Fibroblast of mammary gland (primary cell): ENCODE measurements at places on chromosomes 16 and 17.
A peak's percentile ranks its signal among the peaks of the same experiment; 100 is the strongest.

DNA sequence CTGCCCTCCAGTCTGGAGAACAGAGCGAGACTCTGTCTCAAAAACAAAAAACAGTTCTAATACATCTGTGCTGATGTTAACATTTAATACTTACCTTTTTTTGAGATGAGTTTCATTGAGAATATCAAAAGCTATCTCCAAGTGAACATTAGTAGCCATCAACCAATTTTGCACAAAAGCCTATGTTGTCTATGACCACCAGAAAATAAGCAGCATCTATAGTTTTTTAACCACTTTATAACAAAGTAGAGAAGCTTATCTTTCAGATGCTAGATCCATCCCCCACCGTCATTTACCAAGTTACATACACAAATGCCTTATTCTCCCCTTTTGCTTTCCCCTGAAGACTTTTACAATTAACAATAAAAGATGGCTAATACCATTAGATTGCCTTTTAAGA lies 4.1 kb downstream of the SRSF1 start:
- DNase-seq, result no peak

- DNase-seq, result peak; percentile 68
These were observed 21.8 kb upstream of the ASGR2 start for GRCh38 chr17:7136266-7136877.

DNA sequence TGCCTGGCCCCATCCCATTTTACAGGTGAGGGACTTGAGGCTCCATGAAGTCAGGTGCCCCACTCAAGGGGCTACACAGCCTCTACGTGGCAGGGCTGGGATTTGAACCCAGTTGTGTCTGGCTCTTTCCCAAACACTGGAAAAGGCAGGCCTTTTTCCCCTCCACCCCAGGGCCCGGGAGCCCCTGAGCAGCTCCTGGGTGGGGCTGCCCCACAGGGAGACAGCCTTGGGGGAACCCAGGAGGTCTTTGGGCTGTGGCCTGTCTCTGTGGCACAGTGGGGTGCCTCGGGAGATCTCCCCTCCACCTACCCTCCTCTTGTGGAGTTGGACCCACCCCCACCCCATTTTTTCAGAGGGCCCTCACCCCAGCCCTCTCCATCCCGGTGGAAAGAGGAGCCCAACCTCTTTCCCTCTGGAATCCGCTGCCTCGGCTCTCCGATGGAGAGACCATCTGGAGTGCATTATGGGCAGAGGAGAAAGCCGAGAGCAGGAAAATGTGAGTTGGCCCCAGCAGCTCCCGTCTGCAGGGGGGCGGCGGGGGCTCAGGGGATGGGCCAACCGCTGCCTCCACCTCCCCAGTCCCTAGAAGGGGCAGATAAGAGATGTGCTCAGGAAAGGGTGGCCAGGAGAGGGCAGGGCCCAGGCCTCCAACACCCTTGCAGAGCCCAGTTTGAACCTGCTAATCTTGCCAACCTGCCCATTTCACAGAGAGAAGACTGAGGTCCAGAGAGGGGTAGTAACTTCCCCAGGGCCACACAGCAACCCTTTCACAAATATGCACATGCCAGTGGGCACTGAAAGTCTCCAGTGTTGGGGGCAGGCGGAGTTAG lies 15.4 kb upstream of the TMEM92 start:
- peak; percentile 70 for DNase-seq

- no peak for DNase-seq
These were observed 953.9 kb downstream of the CDH11 start for GRCh38 chr16:64167936-64168335.

GRCh38 chr17:77888242-77889134 lies 70.0 kb upstream of the TNRC6C start:
- DNase-seq, result peak; percentile 20

GRCh38 chr16:72291531-72291981 lies 119.6 kb upstream of the PMFBP1 start:
- DNase-seq, result peak; percentile 97

- no peak for DNase-seq
These were observed 848 bp downstream of the CES3 start for GRCh38 chr16:66961914-66962313.

- no peak for DNase-seq
These were observed 16.3 kb downstream of the LIG3 start for GRCh38 chr17:34996422-34997285.

GRCh38 chr17:48378238-48378637 lies 51.8 kb downstream of the SKAP1 start:
- DNase-seq, result no peak

GRCh38 chr17:40556884-40557414 lies 8.3 kb downstream of the CCR7 start:
- peak; percentile 40 for DNase-seq

DNA sequence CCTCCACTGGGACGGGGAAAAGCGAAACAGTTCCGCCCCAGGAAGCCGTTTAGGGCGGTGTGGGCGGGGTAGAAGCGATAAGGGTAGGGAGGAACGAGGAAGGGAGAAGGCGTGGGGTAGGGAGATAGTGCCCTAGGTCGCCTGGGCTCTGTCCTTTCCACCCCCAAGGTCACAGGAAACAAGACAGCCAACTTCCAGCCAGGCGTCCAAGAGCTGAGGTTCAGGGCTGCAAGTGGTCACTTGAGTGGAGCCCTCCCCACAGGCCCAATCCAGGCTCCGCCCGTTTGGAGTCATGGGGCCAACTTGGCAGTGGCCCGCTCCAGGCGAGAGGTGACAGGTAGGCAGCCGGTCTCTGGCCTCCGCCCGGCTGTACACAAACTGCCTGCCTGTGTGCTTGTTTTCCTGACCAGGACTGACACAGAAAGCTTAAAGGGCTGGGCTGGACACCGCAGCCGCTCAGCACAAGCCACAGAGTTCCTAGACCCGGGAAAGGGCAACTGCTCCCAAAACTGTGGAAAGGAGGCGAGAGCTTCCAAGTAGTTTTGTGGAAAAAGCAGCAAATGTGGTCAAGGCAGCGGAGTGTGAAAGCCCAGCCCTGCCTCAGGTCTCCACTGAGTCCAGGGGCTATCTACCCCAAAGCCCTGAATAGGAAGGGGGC lies at the start of gene RILP:
RILP (minus strand) TSS at position 23 of the 658 bp plus-strand sequence. CDS start 62 bp downstream, outside the sequence.
- peak; percentile 62 for DNase-seq

GRCh38 chr17:81348097-81349055 lies 46.9 kb upstream of the BAHCC1 start:
- DNase-seq, result no peak

GRCh38 chr16:13864689-13865088 lies 55.3 kb upstream of the ERCC4 start:
- DNase-seq, result no peak

DNA sequence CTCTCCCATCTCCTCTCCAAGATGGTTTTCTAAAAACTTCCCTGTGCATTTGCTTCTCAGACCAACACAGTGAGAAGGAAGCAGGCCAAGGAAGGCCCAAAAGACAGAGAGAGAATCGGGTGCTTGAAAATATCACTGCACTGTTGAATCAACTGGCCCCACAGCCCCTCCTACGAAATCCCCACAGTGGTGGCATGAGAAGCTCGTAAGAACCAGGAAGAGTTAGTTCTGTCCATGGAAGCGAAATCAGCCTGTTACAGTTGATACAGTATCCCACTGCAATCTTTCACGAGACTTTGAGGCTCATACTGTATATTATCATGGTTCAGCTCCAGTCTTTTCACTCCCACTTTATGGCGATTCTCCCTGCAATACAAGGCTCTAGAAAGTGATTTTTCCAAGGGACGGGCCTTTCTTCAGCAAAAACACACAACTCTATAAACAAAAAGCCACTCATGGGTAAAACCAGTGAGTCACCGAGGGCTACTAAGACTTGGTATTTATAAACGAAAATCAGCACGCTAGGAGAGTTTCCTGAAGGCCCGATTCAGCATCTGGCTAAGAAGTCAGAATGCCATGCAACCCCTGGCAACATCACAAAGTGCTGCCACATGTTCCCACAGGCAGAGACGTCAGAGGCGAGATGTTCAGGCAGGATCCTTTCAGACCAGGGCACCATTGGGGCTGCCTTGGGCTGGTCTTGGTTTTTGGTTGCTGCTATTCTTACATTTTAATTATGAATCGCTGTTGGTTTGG lies 185.7 kb downstream of the IRX5 start:
- DNase-seq, result no peak

DNA sequence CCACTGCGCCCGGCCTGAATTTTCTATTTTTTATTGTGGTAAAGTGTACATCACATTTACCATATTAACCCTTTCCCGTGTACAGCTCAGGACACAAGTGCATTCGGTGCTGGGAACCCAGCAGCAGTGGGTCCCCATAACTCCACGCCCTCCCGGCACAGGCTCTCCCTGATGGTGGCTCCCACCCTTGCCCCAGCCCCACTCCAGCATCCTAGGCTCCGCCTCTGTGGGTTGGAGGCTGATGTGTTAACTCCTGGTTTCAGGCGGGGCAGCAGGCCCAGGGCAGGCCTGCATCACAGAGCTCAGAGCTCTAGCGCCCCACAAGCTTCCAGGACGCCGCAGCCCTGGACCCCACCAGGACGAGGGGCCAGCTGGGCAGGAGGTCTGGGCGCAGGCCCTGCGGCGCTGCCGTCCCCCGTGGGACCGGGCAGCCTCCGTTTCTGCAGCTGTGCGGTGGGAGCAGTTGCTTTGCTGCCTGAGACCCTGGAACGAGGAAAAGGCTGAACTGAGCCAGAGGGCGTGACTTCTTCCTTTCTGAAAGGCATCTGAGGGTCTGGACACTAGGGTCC lies 19.6 kb downstream of the ZFPM1 start:
- peak; percentile 42 for DNase-seq

GRCh38 chr16:57480754-57481230 lies 5.5 kb downstream of the DOK4 start:
- DNase-seq, result no peak

DNA sequence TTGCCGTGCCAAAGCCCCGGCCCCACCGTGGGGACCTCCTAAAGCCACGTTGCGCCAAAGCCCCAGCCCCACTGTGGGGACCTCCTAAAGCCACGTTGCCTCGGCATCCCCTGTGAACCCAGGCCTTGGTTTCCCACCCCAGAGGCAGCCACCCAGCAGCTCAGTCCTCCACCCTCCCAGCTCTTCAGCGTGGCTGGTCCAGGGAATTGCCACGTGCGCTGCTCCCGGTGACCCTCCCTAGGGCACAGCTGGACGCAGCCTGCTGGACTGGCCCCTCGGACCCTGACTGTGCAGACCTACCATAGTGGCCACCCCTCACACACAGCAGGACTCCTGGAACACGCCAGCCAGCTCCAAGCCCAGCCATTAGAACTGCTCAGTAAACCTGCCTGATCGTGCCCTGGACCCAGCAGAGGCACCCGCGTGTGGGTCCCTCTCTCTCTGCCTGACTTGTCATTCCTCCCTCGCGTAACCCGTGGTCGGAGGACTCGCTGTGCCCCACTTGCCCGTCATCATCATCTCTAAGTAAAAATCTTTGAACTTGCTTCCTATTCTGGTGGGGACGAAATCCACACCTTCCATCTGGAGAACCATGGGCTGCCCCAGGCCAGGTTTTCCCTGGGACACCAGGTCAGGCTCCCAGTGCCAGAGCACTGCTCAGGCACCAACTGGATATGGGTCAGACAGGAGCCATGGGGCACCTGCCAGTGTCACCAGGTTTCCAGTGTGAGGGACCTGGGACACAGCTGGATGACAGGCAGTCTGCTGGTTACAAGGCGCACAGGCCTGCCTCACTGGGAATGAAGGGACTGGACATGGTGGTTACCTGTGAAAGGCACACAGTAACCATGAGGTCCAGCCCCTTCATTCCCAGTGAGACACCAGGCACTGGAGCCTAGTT lies 5.6 kb downstream of the CIAO3 start:
- DNase-seq, result no peak

DNA sequence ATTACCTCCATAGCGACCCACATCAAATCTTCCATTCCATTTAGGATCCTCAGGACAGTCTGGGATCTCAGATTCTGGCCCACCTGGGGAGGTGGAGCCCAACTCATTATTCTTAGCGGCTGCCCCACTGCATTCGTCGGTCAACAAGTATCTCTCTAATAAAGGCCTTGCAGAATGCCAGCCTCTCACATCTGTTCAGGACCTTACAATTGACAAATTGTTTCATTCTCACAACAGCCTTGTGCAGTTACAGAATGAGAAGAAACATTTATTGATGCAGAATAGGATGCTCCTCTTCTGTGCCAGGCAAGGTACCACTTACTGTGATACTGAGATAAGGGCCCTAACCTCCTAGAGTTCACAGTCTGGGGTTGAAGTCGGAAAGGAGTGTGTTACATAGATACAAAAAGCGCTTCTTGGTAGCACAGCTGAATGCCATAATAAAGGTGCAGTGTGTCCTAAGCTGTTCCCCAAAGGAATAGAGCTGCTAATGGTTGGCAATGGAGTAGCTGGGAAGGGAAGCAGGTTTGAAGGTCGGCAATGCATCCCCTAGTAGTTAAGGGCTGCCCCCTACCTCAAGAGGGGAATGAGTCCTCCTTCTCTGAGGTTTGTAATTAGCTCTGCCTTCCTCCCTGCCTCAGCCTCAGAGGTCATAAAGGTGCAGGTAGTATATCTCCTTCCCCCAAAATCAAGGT lies 2.3 kb upstream of the MPP2 start:
- no peak for DNase-seq

DNA sequence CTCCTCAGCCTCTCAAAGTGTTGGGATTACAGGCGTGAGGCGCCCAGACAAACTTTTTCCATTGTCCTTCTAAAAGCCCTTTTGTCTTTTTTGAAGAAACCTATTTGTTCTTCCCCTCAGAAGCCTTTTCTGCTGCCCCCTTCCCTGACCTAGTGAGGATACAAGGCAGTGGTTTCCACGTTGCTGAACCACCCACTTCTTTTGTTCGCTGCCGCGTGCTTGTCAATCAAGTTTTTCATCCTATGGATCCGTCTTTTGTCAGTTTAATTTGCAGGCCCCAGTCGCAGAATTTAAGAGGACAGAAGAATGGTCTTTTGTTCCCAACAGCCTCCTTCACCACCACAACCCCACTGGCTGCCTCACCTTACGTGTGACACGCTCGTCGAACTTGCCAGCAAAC lies 20.2 kb upstream of the GNG13 start:
- no peak for DNase-seq

- peak; percentile 32 for DNase-seq
These were observed 360.4 kb downstream of the SEC14L1 start for GRCh38 chr17:77501101-77501566.

GRCh38 chr17:61005358-61005757 lies 327.7 kb downstream of the BCAS3 start:
- DNase-seq, result no peak

DNA sequence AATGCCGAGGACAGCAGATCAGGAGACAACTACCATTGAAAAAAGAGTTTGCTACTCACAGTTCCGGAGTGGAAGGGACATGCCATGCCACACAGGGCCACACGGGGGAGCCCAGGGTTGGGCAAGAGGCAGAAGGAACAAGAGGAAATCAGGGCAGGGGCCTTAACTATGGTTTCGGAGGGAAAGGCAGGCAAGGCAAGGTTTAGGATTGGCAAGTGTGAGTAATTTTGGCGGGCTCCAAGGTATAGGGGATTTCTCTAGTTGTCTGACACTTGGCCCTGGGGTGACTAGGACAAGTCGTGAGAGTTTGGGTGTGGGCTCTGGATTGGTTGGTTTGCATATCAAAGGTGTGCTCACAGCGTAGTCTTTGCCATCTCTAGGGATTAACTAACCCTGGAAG lies 27.0 kb upstream of the NTN1 start:
- peak; percentile 33 for DNase-seq

GRCh38 chr17:30211371-30211770 lies 24.1 kb downstream of the SLC6A4 start:
- no peak for DNase-seq
